ENCODE measurements at places on chromosomes 16 and 17.
A peak's percentile ranks its signal among the peaks of the same experiment; 100 is the strongest.

DNA sequence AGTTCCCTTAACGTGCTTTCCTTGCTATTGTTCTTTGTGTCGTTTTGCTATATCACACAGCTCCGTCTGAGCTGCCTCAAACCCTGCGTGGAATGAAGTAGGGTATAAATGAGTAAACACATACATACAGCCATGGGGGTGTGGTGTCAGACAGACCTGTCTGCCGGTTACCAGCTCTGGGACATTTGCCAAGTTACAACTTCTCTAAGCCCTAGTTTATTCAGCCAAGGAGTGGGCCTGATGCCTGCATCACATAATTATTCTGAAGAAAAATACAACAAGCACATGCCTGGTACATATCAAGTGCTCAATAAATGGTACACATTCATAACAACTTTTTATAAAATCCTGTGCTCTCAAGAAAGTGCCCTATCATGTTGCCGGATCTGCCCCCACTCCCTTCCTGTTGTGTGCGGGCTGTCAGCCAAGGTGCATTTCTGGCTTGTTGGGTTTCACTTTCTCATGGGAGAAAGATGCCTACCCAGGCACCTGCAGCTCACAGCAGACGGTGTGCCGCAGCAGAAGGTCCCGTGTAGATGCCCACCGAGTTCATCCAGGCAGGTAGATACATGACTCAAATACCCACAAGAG lies 30.5 kb downstream of the SMPD3 start:
- DNase-seq, result peak; percentile 68

- no peak for DNase-seq
These were observed 15.4 kb downstream of the TNS4 start for GRCh38 chr17:40485851-40486521.

DNA sequence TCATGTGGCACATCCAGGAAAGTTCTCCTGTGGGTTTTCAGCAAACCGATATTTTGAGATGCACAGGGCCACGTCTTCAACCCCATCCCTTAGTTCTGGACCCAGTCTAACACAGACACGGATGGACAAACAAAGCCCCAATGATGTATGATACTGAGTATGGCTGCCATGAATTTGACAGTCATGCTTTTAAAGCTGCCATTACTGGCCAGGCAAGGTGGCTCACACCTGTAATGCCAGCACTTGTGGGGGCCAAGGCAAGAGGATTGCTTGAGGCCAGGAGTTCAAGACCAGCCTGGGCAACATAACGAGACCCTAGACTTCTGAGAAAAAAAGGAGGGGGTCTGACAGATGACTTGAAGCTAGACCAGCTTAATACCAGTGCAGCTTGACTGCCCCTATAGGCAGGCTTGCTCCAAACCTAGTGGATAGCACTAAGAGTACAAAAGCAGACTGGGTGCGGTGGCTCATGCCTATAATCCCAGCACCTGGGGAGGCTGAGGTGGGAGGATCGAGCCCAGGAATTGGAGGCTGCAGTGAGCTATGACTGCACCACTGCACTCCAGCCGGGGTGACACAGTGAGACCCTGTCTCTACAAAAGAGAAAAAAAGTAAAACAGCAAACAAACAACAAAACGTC lies 10.8 kb upstream of the ZNF629 start:
- DNase-seq, result no peak

- no peak for DNase-seq
These were observed 204.8 kb downstream of the MRTFB start for GRCh38 chr16:14275934-14276333.

GRCh38 chr17:60827943-60828342 lies 150.3 kb downstream of the BCAS3 start:
- no peak for DNase-seq

DNA sequence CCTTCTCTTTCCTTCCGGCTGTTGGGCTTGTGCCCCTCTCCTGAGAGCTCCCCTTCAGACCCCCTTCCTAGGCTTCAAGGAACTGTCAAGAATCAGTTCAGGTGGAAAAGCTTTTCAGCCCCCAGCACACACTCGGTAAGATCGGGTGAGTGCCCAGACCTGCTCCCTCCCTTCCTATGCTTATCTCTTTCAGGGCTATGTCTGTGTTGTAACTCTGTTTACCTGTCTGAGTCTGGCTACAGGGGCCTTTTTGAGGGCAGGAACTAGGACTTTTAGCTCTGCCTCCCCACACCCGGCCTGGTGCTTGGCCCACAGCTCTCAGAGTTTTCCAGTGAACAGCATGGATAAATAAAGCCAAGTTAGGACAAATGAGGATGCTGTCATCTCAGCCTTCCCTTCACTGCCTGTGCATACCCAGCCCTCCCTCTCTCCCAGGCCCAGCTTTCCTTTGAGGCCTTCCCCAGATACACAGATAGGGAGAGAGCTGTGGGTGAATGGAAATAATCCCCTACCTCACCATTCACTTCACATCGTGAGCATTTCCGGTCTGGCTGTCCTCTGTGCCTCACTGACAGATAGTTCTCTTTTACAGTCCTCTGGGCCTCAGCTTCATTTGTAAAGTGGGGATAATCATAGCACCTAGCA lies 5.7 kb upstream of the MRPS23 start:
- DNase-seq, result no peak

DNA sequence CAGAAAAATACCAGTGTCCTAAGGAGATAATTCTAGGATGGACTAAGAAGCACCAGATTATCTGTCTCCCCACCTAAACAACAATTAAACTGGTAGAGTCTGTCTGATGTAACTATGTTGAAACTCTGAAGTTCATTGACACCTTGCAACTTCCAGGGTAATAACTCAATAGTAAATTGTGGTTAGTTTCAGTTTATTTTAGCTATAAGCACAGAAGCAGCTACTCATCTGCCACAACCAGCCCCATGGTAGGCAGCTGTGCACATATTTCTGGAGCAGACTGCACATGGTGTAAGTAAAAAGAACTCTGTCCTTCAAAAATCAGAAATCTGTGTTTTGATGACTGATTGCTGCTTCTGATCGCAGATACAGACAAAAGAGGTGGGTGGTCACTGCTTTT lies 852.1 kb downstream of the CDH11 start:
- no peak for DNase-seq

DNA sequence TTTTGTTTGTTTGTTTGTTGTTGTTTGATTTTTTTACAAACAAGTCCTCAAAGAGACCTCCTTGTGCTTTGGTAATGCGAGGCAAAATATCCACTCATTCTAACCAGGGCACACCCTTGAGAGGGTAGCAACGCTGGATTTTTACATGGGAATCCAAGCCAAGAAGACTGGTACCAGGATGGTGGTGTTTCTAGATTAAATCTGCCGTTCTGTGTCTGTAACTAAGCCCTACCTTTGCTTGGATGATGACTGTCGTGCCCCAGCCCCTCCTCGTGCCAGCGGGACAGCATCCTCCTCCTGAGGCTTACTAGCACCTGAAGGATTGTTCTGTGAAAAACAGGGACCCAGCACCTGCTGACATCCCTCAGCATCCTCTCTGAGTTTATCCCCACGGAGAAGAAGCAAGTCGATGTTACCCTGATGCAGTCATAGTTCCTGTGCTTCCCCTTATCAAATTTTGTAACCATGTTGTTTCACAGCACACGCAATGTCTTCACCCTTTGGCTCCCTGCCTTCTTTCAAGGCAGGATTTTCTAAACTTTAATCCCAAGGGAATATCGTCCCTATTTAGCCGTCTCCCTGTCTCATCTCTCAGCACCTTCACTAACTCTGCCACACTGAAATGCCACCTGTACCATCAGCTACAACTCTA lies 5.1 kb upstream of the HSBP1 start:
- no peak for DNase-seq

DNA sequence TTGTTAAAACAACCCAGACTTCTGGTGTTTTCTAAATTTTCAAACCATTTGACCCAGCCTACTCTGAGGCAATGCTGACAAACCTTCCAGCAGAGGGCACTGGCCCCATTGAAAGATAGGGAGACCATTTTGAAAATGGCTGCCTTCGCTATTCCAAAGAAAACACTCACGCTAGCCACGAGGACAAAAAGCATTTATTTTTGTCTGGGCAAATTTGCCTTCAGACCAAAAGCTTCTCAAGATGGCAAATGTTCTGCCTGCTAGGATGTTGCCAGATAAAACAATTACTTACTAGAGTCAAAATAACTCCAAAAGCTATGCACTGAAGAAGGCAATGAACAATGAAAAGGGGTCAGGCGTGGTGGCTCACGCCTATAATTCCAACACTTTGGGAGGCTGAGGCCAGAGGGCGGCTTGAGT lies 296.7 kb upstream of the IRX5 start:
- DNase-seq, result no peak

GRCh38 chr16:8962393-8963009 lies 1.2 kb downstream of the USP7 start:
- DNase-seq, result peak; percentile 74

DNA sequence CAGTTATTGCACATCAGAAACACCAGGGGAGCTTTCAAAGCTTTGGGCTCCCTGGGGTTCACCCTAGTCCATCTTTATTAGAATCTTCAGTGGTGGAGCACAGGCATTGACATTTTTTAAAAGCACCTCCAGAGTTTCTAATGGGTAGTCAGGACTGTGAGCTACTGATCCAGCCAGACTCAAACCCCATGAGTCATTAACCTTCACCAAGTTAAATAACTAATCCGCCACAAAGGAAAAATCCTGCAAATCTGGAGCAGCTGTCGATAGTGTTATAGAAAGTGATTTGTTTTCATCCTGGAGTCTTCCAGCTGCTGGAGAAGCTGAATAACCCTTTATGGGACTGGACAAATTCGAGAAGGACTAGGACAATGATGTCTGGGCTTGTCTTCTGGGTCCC lies 93.2 kb upstream of the PIRT start:
- DNase-seq, result no peak

DNA sequence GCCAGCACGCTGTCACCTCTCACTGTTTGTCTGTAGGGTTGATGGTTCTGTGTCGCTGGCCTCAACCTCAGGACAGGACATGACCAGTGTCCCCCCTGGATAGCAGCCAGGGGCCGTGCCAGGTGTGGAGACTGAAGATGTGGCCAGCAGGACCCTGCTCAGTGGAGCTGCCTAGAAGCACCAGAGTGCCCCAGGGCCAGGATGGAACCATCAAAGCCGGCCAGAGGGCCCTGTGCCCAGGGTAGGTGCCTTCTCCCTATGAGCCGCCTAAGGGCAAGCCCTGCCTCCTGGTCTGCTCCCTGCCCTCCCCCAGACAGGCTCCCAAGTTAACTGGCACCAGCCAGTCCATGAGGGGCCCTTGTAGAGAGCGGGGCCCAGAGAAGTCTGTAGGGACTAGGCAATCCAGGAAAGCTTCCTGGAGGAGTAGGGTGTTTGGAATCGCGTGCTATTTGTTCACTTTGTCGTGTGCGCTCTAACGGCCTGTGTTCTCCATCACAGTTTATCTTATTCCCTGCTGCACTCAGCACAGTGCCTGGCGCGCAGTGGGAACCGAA lies 546 bp upstream of the NDUFB10 start:
- DNase-seq, result no peak

DNA sequence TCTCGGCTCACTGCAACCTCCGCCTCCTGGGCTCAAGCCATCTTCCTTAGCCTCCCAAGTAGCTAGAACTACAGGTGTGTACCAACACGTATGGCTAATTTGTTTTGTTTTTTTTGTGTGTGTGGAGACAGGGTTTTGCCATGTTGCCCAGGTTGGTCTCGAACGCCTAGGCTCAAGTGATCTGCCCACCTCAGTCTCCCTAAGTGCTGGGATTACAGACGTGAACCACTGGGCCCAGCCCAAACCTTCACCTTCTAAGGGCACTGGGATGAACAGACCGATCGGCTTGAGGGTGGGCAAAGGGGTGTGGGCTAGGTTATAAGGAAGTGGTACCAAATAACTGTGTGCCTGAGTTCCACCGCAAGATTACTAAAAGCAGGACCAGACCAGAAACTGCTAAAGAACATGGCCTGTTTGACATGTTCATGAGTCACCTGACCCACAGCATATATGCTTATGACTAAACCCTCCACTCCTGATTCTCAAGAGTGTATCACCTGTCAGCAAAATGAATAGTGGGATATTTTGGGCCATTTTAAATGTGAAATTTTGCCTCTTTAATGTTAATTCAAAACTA lies 8.1 kb downstream of the TMEM97 start:
- DNase-seq, result peak; percentile 47

Measured in GM13977 (cell line).